Stimulated activated CD8-positive, alpha-beta memory T cell treated with anti-CD3 and anti-CD28 coated beads, Interleukin-4, amount 100 ng/mL, for 1 hour (primary cell): ENCODE measurements at places on chromosomes 1 and 21.

DNA sequence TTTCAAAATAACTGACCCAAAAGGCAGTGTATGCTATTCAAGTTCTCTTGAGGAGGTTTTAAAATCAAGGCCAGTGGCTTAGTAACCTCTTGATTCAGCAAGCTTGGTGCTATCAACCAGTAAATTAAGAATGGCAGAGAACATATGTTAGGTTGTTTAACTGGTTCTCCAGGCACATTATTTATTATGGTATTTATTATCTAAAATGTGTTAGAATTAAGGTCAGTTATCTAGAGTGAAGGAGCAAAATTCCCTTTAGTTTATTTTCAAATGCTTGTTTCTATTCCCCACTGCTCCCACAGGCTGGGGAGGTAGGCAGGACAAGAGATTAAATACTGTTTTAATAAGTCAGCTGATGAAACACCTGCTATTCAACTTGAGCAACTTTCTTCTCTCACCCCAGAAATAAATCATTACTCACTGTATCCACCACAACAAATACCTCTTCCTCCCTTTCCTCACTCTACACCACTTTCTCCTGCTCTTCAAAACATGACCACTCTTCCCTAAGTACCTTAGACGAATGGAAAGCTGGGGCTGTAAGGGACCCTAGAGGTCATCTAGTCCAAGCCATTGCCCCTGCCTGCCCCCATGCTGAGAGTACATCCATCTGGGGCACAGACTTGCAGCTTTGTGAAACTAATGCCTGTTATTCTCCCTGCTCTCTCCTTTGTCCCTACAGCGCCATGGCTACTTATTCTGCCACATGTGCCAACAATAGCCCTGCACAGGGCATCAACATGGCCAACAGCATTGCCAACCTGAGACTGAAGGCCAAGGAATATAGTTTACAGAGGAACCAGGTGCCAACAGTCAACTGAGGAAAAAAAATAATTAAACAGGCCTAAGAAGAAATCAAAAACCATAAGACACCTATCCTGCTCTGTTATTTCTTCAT lies 71.7 kb downstream of the PRRX1 start:
- no peak for DNase-seq

DNA sequence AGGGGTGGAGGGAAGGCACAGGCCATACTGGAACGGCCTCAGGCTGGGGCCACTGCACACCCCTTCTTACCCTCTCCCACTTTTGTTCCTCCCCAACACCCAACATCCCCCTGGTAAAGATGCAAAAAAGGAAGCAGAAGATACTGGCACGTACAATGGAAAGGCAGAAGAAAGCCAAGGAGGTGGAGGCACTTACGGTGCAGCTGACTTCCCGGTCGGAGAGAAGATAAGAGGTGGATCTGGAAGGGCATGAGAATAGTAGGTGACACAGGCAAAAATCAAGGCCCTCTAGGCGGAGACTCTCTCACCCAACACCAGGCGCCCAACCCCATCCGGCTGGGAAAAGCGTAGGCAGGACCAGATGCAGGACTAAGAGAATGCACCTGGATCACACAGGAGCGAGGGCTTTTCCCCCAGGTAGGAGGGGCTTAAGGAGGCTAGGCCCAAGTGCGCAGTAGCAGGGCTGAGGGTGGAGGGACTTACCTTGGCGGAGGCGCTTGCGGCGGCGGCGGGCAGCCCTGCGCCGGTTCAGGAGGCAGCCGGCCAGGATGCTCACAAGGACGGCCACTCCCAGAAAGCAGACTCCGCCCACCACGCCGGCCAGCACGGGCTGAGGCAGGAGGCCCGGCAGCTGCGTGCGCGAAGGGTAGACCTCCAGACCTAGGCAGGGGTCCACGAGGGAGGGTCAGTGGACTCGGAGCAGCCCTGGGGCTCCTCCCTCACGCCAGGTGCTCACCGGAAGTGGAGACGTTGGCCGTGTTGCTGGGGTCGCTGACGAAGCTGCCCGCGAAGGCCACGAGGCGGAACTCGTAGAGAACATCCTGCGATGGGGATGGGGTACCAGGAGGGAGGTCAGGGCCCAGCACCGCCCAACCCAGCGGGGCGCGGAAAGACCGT lies 4.1 kb upstream of the TAGLN2 start:
- no peak for DNase-seq

GRCh38 chr1:46062651-46063319 lies 69.6 kb downstream of the PIK3R3 start:
- no peak for DNase-seq

DNA sequence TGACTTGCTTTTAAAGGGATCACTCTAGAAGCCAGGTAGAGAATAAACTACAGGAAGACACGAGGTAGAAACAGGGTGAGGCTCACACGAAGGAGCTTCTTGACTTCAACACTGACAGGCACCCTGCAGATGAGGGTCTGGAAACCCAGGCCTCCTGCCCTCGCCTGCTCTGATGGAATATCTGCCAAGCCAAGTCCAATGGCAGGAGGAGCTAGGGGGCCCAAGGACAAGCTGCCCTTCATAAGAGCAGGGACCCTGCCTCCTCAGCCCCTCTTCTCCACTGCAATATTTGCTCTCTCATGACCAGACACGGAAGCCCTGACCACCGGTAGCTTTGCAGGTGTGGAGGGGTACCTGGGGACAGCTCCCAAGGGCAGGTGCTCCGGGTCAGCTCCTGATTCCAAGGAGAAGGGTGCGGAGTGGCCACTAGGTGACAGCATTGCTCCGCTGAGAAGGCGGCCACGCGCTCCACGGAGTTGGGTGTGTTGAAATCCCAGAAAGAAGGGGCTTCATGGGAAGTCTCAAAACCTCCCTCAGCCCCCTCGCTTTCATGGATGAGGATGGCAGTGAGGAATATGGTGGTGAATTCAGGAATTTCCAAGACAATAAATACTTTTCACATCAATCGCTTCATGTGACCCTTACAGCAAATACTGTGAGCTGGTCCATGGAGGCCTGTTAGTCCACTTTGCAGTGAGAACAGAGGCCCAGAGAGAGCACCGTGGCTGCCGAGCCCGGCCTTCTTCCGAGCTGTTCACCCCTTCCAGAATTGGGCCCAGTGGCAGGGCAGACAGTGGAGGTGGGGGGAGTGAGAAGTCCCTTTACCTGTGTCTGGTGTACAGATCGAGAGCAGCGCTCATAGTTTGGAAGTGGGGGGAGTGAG lies 33.2 kb upstream of the PAX7 start:
- peak; percentile 11 for DNase-seq

- DNase-seq: no peak
These were observed 42.7 kb downstream of the ITSN1 start for GRCh38 chr21:33684923-33685560.

GRCh38 chr1:38088791-38089190 lies 42.2 kb upstream of the POU3F1 start:
- no peak for DNase-seq

- DNase-seq: no peak
These were observed 11.1 kb downstream of the SH2D1B start for GRCh38 chr1:162400790-162401355.

GRCh38 chr1:200838676-200839445 lies 33.9 kb upstream of the GPR25 start:
- DNase-seq: no peak

- DNase-seq: no peak
These were observed 11.1 kb upstream of the RCC1 start for GRCh38 chr1:28494737-28495136.

GRCh38 chr1:101044749-101045148 lies 19.2 kb upstream of the DPH5 start:
- no peak for DNase-seq

- no peak for DNase-seq
These were observed 4.4 kb downstream of the NDUFS2 start for GRCh38 chr1:161206411-161207140.

DNA sequence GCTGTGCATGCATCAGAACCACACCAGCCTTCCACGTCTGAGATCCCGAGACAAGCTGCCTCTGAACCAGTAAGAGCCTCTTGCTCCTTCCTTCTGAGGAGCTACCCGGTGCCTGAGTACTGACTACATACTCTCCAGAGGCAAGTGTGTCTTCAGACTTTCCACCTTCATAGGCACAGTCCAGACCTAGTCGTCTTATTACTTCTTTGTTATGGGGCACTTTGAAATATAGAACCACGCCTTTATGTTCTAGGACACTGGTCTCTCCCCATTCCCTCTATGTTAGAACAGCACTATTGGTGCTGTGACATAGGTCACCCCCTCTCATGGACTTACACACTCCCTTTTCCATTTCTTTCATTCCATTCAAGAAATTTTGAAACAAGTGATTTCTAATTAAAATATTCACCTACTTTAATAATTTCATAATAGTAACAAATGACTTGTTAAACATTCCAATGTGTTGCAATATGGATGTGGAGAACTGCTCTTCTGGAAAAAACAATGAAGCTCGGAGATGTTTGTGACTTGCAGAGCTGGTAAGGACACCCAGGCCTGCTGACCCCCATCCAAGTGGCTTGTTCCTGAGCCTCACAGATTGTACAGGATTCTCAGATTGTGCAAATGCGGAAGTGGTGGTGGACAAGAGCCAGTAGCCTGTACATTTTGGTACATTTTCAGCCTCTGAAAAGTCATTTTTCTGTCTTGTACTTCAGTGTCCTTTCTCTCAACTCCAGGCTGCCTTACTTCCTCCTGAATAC lies 76.1 kb upstream of the SIPA1L2 start:
- no peak for DNase-seq

- no peak for DNase-seq
These were observed 550.6 kb downstream of the PTBP2 start for GRCh38 chr1:97271916-97272788.

DNA sequence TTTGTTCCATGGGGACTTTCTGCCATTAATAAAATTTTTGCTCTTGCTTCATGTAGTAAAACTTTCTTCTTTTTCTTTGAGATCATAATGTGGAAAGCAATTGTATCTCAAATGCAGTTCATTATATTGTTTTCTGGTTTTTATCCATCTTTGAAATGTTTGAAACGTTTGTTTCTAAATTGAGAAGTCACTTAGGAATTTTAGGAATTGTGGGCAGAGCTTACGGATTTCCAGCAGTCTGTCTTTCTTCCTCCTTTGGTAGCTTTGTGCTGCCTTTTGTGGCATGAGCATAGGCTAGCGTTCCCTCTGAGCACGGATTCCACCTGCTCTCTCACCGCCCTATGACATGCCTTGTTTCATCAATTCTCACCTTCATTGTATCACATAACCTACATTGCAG lies 2.9 kb upstream of the ST6GALNAC5 start:
- DNase-seq: no peak

- DNase-seq: no peak
These were observed 41.7 kb upstream of the SLC19A1 start for GRCh38 chr21:45583831-45584509.

GRCh38 chr21:26840201-26840600 lies 5.0 kb downstream of the ADAMTS1 start:
- no peak for DNase-seq

GRCh38 chr1:211382182-211382713 lies 55.6 kb downstream of the TRAF5 start:
- DNase-seq: no peak

DNA sequence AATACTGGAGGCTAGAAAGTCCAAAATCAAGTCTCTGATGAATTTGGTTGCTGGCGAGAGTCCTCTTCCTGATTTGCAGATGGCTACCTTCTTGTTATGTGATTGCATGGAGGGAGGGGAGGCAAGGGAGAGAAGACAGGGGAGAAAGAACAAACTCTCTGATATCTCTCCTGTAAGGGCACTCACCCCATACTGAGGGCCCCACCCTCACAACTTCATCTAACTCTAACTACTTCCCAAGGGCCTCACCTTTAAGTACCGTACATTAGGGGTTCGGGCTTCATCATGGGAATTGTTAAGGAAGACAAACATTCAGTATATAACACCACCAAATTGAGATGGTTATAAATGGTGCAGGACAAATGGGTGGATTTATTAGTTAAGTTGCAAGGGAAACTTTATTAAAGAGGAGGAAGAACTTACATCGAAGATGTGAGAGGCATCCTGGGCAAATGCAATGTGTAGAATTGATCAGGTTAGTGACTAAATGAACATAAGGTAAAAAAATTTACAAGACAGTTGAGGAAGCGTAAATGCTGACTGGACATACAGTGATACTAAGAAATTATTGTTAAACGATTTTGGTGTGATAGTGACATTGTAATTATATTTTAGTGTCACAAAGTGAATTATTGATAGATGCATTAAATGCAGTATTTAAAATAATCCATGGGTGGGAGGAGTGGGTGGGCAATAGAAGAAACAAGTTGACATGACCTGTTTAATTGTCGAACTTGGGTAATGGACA lies 10.6 kb downstream of the OR2B11 start:
- no peak for DNase-seq

GRCh38 chr1:192980856-192981255 lies 78.3 kb downstream of the UCHL5 start:
- DNase-seq: no peak

- DNase-seq: no peak
These were observed 8.9 kb upstream of the PRDM16 start for GRCh38 chr1:3060127-3060526.

DNA sequence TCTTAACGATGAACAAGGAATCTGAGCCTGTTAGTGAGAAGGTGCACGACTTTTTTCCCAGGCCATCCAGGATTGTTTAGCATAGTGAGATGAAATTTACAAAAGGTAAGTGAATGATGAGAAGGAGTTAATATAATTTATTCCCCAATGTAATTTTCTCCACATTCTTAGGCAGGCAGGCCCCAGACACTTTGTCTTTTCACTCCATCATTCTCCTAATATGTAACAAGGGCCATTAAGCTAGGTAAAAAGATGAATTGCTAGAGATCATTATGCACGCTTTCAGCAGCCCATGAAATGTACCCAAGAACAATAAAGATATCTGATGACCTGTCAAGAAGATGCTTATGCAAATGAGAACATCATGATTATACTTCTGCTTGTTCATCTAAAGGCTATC lies 24.1 kb downstream of the NIBAN1 start:
- DNase-seq: no peak

GRCh38 chr1:1166642-1167397 lies 6.9 kb upstream of the TTLL10 start:
- DNase-seq: no peak

DNA sequence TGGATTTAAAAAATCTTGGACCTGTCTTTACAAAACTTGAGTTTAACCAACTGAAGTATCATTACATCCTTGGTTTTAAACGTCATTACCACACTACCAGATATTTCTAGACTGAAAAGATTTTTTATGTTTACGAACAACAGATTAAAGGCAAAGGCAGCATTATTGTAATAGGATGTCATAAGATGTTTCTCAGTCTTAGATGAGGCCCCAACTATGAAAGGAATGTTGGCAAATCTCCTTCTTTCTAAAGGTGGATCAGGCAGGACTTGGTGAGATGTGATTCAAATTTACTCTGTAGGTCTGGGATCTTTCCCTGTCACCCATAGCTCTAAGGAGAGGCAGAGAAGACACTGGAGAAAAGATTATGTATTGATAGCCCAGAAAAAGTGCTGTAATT lies 417.9 kb downstream of the PTBP2 start:
- DNase-seq: no peak

GRCh38 chr1:18919956-18920355 lies 17.6 kb upstream of the ALDH4A1 start:
- DNase-seq: no peak

GRCh38 chr1:113675302-113675701 lies 84.0 kb downstream of the PHTF1 start:
- DNase-seq: no peak

GRCh38 chr1:2429780-2430591 lies 17.6 kb upstream of the PEX10 start:
- no peak for DNase-seq

GRCh38 chr1:167770127-167770526 lies 48.3 kb downstream of the MPZL1 start:
- no peak for DNase-seq

- DNase-seq: no peak
These were observed 15.2 kb downstream of the GIPC2 start for GRCh38 chr1:78060857-78061563.
